ENCODE measurements at places on chromosomes 6 and 20. TPM values are rescaled to one million over a fixed set of nuclear protein-coding genes. Genes with fewer than 3 reads are reported as not detected.
A peak's percentile ranks its signal among the peaks of the same experiment; 100 is the strongest.

DNA sequence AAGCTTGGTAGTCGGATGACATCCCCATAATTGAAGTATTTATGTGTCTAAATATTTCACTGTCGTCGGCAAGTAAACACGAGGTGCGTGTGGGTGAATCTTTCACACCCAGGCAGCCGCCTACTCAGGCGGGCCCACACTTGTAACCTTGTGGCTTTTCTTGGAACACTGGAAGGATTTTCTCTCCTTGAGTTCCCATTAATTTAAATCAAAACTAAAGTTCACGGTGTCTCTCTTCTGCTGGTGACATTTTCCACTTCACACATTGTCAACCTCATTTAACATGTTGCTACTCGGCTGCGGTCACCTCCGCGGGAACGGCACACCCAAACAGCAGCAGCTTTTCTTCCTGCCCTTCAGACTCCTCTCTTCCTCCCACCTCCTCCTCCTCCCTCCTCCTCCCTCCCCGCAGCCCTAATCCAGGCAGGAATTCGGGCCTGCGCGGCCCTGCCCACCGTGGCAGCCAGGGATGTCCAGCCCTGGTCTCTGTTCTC lies 336.6 kb downstream of the QKI start:
- DNase-seq, result no peak
- H3K27me3 ChIP-seq, result peaks cover 4% of the 10 kb centered on the region
- peaks cover 4% of the 10 kb centered on the region for H3K36me3 ChIP-seq
- H3K4me1 ChIP-seq, result peaks cover 6% of the 10 kb centered on the region
- no peak overlapping the region for H3K27ac ChIP-seq
- H3K4me3 ChIP-seq, result no peak overlapping the region

DNA sequence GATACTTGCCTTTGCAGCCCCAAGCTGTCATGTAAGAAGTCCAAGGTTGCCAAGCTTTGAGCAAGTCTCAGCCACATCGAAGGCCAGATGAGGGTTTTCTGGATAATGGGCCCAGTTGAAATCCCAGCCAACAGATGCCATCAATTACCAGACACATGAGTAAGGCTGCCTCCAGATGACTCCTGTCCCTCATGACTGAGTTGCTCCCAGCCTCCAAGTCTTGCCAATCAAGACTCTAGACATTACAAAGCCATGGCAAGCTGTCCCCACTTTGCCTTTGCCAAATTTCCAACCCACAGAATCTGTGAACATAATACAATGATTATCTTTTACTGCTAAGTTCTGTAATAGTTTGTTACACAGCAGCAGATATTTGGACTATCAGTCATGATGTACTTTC lies 76.8 kb upstream of the ARMC2 start:
- no peak for DNase-seq
- H3K4me3 ChIP-seq, result no peak overlapping the region
- H3K36me3 ChIP-seq, result no peaks in the 10 kb centered on the region
- no peaks in the 10 kb centered on the region for H3K4me1 ChIP-seq
- no peak overlapping the region for H3K27ac ChIP-seq

GRCh38 chr6:89215391-89215790 lies 1.8 kb downstream of the GABRR1 start:
- peaks cover 25% of the 10 kb centered on the region for H3K27me3 ChIP-seq
- H3K4me1 ChIP-seq, result peaks cover 11% of the 10 kb centered on the region
- no peak overlapping the region for H3K27ac ChIP-seq
- H3K4me3 ChIP-seq, result no peak overlapping the region
- H3K36me3 ChIP-seq, result no peaks in the 10 kb centered on the region
- DNase-seq, result no peak

- no peak overlapping the region for H3K4me3 ChIP-seq
- no peaks in the 10 kb centered on the region for H3K4me1 ChIP-seq
- H3K36me3 ChIP-seq, result no peaks in the 10 kb centered on the region
- DNase-seq, result no peak
- H3K27ac ChIP-seq, result no peak overlapping the region
These were observed 10.2 kb upstream of the TMEM242 start for GRCh38 chr6:157333537-157333936.

The CST2 gene
- 2.6 TPM for total RNA-seq

GRCh38 chr6:3013486-3013885 lies 13.8 kb downstream of the NQO2 start:
- H3K4me1 ChIP-seq, result no peaks in the 10 kb centered on the region
- no peak overlapping the region for H3K4me3 ChIP-seq
- H3K36me3 ChIP-seq, result peaks cover 52% of the 10 kb centered on the region
- no peaks in the 10 kb centered on the region for H3K27me3 ChIP-seq

The MLN gene
- 0.65 TPM for total RNA-seq

The PNPLA1 gene
- total RNA-seq, result not detected

DNA sequence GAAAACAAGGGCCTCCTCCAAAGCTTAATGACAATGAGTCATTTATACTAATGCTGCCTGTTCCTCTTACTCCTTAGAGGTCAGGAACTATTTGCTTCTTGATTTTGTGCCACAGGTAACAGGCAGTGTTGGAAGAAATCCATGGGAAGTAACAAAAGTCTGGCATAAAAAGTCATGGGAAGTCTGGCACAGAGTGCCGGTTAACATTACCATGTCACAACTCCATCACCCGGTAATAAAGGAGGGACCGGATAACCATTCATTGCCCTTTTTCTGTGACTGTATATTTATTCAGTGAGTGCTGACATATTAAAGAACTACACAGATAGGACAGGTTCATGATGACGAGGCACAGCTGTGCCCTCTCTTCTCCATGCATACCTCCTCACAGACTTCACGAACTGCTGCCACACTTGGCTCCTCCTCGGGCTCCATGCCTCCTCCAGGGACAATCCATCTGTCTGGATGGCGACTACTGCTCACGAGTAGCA lies 50.9 kb downstream of the NUDT3 start:
- peaks cover 47% of the 10 kb centered on the region for H3K4me1 ChIP-seq
- peaks cover 31% of the 10 kb centered on the region for H3K36me3 ChIP-seq
- H3K27ac ChIP-seq, result no peak overlapping the region

GRCh38 chr6:3737149-3737830 lies 14.2 kb downstream of the PXDC1 start:
- no peaks in the 10 kb centered on the region for H3K27me3 ChIP-seq
- peaks cover 17% of the 10 kb centered on the region for H3K4me1 ChIP-seq
- peaks cover 42% of the 10 kb centered on the region for H3K36me3 ChIP-seq

- H3K4me3 ChIP-seq, result peak overlapping the region; percentile 15
- peaks cover 4% of the 10 kb centered on the region for H3K36me3 ChIP-seq
- no peaks in the 10 kb centered on the region for H3K27me3 ChIP-seq
These were observed 37.7 kb downstream of the FOXO3 start for GRCh38 chr6:108598305-108598863.

GRCh38 chr6:163782436-163783003 lies 368.0 kb downstream of the QKI start:
- peaks cover 18% of the 10 kb centered on the region for H3K4me1 ChIP-seq
- no peak overlapping the region for H3K27ac ChIP-seq
- H3K4me3 ChIP-seq, result no peak overlapping the region
- no peak for DNase-seq

Measured in type B pancreatic cell (in vitro differentiated cells).